NCI-H1105 (cell line): ENCODE measurements at places on chromosomes 4 and X.

GRCh38 chr4:37982736-37983135, 22.5 kb downstream of the PTTG2 start:
- DNase-seq, result no peak

GRCh38 chrX:10904220-10904619, 206.9 kb upstream of the HCCS start:
- no peak for DNase-seq

- DNase-seq, result no peak
Observed at GRCh38 chr4:132646186-132646585, 502.9 kb upstream of the PCDH10 start.

DNA sequence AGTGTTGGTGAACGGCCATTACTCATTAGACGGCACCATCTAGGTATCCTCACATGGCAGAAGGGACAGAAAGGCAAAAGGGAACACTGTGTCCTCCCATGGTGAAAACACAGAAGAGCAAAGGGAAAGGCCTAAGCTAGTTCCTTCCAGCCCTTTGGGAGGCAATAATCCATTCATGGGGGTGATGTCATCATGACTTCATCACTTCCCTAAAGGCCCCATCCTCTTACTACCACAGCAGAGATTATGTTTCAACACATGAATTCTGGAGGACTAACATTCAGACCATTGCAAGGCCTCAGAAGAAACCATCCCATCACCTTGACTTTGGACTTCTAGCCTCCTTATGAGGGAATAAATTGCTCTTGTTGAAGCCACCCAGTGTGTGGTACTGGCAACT, 238.2 kb downstream of the MGST2 start:
- no peak for DNase-seq

- no peak for DNase-seq
Observed at GRCh38 chr4:105632599-105632998, 75.9 kb downstream of the INTS12 start.

- no peak for DNase-seq
Observed at GRCh38 chrX:13377550-13377934, 57.7 kb upstream of the ATXN3L start.

DNA sequence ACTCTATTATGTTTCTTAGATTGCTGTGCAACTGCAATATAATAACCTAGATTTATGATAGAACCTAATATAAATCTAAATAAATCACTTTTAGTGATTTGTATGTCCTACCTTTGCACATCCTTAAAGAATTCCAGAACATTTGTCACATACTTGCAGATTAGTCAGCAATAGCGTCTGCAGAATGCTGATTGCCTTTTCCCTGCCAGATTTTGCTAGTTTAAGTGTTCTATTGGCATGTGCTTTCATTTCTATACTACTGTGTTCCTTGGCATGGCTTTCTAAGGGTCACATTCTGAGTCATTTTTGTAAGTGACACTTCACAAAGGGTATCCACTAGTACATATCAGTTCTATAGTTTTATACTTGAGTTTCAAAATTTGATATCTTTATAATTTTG, 303.1 kb upstream of the GIMD1 start:
- DNase-seq, result no peak
